ENCODE measurements at places on chromosomes 13 and 19.

- no peak for DNase-seq
These were observed 120.5 kb downstream of the RAP2A start for GRCh38 chr13:97554496-97554895.

DNA sequence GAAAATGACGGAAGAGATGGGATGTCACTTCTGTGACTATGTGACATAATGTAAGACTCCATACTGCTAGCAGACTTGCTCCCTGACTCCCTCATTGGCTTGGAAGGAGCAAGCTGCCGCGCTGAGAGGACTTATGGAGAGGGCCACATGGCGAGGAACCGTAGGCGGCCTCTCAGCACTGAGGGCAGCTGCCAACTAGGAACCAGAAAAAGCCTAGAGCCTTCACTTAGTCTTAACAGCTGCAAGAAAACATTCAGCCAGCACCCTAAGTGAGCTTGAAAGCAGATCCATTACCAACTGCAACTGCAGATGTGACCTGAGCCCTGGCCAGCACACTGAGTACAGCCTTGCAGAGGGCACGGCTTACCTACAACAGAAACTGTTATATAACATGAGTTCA lies 33.9 kb downstream of the USP12 start:
- no peak for DNase-seq

DNA sequence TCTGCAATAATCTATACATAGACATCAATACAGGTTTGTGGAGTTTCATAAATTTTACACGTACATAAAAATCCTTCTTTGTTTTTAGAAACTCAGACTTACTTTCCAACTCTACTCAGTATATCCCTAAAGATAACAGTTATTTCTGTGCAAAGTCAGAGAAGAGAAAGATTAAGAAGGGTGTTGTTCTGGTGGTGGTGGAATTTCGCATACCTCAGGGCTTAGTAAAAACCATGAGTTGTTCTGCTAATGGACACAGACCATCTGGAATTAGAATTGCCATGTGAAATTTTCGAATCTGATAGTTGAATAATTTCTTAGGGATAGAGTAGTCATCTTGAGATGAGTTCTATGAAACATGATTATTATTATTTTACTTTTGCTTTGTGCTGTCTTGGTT lies 102.7 kb downstream of the ZAR1L start:
- no peak for DNase-seq

DNA sequence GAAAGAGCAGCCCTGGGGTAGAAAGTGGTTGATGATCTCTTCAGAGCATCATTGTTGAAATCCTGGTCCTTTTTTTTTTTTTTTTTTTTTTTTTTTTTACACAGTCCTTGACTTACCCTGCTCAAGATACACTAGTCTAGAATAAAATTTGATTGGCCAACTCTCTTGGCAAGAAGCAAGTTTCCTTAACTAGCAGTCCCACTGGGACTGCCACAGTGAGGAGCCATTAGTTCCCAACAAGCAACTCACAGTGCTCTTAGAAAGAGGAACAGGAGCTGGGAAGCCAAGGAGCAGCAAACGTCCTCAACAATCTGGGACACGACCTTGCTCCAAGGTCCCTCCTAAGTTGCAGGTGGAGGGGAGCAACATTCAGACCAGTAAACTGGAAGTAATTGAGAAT lies 47.9 kb upstream of the INTS6 start:
- no peak for DNase-seq

DNA sequence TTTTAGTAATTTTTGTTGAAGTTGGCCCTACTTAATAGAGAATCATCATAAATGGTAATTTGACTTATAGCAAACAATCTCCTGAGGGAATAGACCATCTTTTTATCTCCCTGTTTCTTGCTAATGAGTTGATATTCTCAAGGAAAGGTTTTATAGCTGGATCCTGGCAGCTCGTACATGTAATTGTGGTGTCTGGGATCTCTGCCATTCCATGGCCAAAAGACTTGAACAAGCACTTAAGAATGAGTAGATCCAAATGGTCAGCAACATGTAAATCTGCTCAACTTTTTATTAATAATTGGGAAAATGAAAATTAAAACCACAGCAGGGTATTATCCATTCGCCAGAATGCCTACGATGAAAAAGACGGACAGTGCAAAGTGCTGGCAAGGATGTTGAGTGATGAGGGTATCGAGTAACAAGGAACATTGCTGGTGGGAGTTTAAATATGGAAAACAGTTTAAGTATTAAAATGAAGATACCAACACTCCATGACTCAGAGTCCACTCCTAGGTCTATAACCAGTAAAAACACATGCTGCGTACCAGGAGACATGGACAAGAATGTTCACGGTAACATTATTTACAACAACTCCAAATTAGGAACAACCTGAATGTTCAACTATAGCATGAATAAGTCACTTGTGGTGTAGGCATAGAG lies 5.1 kb upstream of the GPR18 start:
- DNase-seq, result no peak

Data from activated naive CD8-positive, alpha-beta T cell treated with anti-CD3 and anti-CD28 coated beads, Interleukin-2, amount 50 U/mL, for 24 hours (primary cell).